ENCODE measurements at places on chromosomes 11 and 22. TPM values are rescaled to one million over a fixed set of nuclear protein-coding genes. Genes with fewer than 3 reads are reported as not detected.

HBD gene
- total RNA-seq, result 0.80 TPM

CD3D gene
- total RNA-seq, result 1.3 TPM

MMP7 gene
- 2.5 TPM for total RNA-seq

SLN gene
- total RNA-seq, result not detected

FXYD2 gene
- 3.2 TPM for total RNA-seq

HTR3A gene
- total RNA-seq, result not detected

TRIM29 gene
- 1.3 TPM for total RNA-seq

- DNase-seq, result peak; percentile 88
Measured at GRCh38 chr11:8018484-8019313, 31.6 kb downstream of the EIF3F start.

- no peak for DNase-seq
Measured at GRCh38 chr11:441043-441417, 781 bp downstream of the ANO9 start.

- DNase-seq, result no peak
Measured at GRCh38 chr11:117319214-117319840, 3.3 kb upstream of the BACE1 start.

DNA sequence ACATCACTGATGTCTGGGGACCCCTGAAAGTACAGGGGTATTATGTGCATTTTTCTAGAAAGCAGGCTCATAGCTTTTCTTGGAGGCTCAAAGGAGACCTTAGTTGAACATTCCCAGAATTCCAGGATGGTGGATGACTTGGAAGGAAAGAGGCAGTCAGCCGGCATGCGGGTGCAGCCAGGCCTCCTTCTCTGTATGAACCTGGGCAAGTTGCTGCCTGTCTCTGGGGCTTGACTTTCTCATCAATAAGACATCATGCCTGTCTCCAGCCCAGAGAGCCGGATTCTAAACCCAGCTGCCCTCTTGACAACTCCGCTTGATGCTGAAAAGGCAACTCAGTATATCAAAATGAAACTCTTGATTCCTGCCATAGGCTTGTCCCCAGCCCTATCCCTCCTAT lies 12.6 kb downstream of the MS4A15 start:
- DNase-seq, result peak; percentile 67

DNA sequence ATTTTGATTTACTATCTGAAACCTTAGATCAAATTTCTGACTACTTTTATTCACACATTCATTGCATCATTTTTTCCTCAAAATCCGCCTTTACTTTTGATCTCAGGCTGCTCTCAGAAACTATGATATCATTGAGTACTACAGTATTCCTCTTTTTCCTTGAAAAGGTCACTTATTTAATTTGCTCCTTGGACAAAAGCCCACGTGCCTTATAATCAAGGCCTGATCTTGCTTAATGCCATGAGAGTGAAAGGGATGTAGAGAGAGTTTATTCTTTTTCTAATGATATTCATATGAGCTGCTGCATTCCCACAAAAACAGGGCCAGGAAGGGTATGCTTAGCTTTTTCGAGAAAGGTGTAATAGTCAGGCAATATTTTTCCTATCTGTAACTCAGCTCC lies 327.0 kb downstream of the ETS1 start:
- no peak for DNase-seq

DNA sequence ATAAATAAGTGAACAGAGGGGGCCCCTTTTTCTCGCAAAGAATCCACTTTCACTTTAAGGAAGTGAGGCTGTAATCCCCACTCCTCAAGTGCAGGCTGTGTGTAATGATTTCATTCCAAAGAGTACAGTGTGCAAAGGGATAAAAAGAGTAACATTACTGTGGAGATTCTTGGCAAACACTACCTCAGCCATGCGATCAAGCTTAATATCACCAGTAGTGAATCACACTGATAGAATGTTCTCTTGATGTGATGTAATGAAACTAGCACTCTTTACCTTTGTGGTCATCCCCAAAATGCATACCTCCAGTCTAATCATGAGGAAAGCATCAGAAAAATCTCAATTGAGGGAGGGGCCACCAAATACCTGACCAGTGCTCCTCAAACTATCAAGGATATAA lies 246.1 kb upstream of the CHORDC1 start:
- no peak for DNase-seq

DNA sequence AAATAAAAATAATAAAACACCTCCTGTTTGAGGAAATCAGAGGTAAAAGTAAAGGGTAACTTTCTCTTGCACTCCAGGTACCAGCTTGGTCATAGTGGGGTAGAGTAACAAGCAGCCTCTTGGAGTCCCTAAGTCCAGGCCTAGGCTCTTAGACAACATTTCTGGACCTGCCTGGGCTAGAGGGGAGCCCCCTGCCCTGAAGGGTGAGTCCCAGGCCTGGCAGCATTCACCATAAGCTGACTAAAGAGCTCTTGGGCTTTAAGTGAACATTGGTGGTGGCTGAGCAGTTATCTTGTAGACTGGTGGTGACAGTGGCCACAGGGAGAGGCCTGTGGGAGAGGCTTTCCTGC lies 18.6 kb upstream of the OR56A3 start:
- DNase-seq, result no peak

DNA sequence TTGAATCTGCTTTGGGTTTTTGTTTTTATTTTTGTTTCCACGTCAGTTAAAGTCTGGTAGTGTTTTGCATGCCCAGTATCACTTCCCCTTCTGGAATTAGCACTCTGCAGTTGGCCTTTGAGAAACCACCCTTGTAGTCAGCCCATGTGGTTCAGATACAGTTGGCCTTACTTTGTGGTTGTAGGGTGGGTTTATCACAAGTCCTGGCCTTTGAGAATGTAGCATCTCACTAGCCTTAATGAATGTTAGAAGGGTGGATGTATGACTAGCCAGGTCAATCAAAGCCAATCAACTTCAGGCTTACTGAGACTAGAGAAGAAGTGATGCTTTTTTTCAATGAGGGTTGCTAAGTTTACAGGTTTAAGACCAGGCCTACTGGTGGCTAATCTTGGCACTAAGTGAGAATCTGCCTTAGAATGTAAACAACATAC lies 19.8 kb downstream of the ARL14EP start:
- DNase-seq, result no peak

GRCh38 chr11:65445604-65446445 lies 23.2 kb downstream of the NEAT1 start:
- DNase-seq, result peak; percentile 89

GRCh38 chr22:37300551-37301017 lies 18.3 kb downstream of the CYTH4 start:
- no peak for DNase-seq

DNA sequence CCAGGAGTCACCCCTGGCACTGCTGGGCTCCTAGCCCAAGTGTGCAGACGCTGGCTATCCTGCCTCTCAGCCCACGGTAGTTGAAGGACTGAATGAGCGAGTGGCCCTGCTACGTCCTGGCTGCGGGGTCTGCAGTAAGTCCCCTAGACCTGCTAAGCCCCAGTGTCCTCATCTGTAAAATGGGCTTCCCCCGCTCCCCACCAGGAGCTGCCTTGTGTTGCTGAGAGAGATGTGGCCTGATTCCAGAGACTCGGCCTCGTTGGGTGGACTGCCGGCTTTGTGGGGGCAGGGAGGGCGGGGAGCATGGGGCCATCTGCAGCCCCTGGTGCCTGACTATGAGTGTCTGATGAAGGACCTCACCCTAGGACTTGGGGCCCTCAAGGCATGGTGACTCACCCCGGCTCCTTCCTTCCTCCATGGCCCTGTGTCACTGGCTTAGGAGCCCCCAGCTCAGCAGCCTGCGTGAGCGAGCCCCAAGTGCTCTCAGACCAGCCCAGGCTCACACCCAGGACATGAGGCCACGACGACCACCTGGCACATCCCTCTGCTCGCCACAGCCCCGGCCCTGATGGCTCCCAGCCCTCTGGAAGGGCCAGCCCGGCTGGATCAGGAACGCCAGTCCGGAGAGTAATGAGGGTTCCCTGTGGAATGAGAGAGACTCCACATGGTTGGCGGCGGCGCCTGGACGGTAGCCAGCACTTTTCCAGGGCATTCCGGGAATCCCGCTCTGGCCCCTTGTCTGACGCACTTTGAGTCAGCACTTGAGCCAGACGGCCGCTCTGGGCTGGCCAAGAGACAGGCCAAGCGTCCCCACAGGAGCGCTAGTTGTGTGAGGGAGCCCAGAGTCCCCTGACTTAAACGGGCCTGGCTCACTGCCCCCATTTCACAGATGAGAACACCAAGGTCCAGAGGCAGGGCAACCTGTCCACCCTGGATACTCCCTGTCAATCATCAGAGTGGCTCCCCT lies 50.5 kb upstream of the SHISAL1 start:
- peak; percentile 97 for DNase-seq

- DNase-seq, result no peak
Measured at GRCh38 chr11:62306227-62306626, 7.4 kb upstream of the SCGB1D4 start.

DNA sequence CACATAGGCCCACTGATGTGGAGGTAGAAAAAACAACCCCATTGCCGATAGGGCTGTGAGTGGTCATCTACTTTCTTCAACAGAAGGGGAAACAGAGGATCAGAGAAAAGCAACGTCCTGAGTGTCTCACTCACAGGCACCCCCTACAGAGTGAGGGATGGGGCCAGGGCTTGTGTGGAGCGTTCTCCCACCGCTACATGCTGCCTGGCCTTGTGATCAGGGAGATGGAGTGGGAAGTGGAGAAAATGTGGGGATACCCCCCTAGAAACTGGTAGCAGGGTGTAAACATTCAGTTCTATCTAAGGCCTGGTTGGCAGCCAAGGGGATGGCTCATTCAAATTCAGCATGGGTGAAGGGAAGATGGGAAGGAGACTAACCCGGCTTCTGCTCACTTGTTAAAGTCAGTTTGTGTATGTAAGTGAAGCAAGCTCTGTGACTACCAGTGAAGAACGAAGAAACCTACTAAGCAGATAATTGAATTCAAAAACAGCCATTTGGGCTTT lies 73.0 kb upstream of the NAV2 start:
- no peak for DNase-seq

DNA sequence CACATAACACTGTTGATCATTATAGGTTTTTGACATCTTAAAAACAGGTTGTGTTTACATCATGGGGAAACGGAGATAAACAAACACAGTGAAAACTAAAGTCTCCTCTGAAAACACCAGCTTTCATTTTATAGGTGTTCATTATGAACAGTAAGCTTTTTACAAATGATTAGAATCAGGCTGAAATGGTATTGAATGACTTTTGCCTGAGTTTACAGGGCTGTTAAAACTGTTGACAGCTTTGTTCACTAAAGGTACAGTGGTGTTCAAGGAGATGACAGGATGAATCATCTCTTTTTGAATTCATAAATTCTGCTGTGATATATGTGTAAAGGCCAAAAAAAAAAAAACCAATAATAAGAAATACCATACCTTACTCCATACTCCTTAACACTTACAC lies 184.6 kb upstream of the CNTN5 start:
- DNase-seq, result no peak

GRCh38 chr22:37842015-37842793 lies 1.9 kb downstream of the ANKRD54 start:
- DNase-seq, result no peak

GRCh38 chr22:46764140-46764680 lies 1.8 kb downstream of the TBC1D22A start:
- DNase-seq, result no peak

DNA sequence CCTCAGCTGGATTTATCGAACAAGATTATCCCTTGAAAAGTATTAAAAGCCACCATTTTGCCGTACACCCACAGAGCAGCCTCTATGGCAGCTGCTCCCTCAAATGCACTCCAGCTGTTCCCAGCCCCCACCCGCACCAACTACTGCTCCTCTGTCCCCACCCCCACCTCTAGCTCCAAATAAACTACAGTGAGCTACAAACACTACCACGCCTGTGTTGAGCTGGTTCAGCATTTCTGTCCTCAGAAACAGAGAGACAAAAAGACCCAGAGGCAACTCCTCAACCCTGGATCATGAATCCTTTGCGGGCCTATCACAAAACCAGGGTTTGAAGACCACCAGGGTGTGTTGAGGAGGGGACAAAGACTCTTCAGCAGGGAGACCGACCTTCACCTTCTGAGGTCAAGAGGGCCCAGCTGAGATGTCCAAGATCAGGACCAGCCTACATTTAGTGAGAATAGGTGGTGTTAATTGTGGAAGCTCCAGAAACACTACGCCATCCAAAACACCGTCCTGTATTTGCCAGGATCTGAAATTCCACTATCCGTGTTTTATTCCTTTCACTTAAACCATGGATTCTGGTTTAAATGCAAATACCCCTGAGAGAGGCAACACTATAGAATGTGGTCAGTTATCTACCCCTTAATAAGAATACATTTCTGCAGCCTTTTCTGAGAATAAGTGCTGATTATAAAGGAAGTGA lies 195.9 kb downstream of the DSCAML1 start:
- DNase-seq, result no peak

DNA sequence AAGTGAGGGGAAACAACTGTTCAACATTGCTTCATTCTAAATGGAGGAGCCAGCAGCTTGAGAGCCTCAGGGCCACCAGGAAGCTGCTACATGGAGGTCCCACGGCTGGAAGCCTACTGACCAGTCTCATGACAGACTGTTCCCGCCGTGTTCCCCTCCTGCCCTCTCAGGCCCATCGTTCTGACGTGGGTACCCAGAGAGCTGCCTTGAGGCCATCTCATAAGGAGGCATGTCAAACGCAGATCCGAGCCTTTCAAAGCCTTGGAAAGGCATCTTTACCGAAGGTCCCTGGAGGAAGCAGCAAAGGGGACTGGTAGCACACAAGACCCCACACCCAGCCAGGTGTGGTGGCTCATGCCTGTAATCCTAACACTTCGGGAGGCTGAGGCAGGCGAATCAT lies 8.3 kb upstream of the ARHGEF17 start:
- DNase-seq, result no peak

DNA sequence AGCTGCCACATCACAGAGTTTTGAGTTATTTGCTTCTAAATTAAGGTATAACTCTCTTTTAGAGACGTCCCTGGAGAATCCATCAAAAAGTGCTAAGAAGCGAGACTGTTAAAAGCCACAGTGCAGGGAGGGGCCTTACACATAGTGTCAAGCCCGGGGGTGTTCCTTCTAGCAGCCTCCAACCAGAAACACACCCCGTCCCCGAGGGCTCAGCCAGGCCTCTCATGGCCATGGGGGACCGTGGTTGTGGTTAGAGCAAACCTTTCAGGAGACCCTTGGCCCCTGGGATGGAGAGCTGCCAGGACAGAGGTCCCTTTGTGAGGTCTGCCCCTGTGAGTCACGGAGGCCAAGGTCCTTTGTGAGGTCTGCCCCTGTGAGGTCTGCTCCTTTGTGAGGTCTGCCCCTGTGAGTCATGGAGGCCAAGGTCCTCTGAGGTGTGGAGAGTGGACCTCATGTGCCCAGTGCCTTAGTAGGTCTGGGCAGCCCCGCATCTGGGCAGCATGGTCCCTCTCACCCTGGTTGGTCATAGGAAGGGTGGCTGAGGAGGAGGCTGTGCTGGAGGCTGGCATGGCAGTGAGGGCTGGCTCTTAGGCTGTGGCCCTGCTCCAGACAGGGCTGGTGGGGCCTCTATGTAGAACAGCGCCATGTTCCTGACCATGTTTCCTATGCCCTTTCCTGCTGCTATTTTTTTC lies 5.4 kb downstream of the GNAZ start:
- no peak for DNase-seq

Data from mesenteric fat pad (tissue), 1 donor.